ENCODE measurements at places on chromosomes 2 and 18.

DNA sequence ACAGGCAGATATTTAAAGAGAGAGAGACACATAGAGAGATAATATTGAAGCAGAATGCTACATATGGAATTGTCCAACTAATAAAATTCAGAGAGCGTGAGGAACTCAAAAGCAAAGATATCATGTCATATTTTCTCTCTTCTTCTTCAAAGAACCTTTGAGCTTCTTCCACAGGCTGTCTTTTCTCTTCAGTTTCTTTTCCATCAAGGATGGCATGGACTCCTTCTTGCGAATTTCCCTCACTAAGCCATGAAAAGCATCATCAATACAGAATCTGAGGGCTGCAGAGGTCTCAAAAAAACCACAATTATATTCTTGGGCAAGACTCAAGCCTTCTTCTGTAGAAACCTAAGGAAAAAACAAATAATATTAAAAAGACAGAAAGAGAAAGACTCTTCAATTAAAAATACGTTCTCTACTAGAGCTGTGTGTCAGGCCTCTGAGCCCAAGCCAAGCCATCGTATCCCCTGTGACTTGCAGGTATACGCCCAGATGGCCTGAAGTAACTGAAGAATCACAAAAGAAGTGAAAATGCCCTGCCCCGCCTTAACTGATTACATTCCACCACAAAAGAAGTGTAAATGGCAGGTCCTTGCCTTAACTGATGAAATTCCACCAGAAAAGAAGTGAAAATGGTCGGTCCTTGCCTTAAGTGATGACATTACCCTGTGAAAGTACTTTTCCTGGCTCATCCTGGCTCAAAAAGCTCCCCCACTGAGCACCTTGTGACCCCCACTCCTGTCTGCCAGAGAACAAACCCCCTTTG lies 371.9 kb downstream of the RIT2 start:
- no peak for DNase-seq

DNA sequence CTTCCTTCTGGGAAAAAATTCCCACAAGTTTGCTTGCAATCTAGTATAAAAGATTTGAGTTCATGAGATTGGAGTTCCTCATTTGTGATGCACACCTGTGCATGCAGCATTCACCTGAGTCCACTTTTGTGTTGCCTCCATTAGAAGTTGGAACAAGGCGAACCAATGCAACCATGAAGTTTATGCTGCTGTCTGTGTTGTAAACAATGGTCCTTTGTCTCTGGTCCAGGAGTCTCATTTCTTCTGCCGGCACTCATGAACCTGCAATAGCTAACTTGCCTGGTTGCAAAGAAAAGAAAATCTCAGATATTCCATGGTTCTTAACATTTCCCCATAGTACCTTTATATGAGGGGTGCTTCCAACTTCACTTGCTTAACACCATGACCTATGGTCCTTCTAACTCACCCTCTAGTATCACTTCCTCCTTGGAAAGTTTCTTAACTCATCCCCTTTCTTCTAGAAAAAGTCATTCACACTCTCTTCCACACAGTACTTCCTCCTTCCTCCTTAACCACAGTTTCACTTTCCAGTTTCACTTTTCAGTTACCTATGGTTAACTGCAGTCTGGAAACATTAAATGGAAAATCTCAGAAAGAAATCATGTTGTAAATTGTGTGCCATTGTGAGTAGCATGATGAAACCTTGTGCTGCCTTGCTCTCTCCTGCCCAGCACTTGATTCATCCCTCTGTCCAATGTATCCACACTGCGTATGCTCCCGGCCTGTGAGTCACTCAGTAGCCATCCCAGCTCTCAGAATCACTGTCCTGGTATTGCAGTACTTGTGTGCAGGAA lies 128.8 kb upstream of the TRIB2 start:
- DNase-seq, result peak; percentile 95

DNA sequence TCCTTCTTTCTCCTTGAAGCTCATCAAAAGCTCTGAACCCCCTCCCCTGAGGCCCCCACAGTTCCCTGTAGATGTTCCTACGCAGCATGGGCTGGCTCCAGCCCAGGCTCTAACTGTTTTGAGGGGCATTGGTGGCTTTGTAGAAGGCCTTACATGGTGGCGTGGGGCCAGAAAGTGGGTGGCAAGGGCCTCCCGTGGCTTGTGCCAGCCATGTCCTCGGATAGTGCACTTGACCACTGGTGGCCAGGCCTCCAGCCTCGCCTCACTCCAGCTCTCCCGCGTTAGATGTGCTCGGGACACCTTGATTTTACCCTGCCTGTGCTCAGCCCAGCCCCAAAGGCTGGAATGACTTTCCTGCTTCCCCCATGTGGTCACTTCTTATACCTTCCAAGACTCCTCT lies 92.9 kb downstream of the TWIST2 start:
- DNase-seq, result no peak

GRCh38 chr2:219038600-219038999 lies 2.7 kb downstream of the CFAP65 start:
- DNase-seq, result no peak

DNA sequence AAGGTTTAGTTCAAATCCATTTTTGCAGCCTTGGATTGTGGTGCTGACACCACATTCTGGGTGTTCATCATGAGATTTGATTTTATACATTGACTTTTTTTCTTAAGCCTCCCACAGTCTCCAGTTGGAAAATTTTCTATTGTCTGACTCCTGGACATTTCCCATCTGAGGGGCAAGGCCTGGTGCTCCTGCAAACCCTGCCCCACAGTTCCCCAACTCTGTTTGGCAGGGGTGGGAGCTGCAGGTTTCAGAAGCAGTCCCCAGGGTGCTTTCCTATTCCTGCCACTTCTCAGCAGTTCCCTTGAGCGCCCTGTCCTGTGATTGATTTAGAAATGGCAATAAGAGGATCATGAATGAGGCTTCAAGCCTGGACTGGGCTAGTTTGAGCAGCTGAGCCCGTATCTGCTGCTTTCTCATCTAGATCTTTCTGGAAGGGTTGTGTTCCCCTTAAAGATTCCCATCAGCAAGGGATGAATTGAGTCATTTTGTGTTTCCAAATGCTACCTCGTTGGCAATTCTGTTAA lies 77.0 kb downstream of the CIB4 start:
- DNase-seq, result no peak

- peak; percentile 92 for DNase-seq
These were observed 16.1 kb downstream of the TGIF1 start for GRCh38 chr18:3466045-3466444.
